Activated CD8-positive, alpha-beta memory T cell treated with anti-CD3 and anti-CD28 coated beads, Interleukin-2, amount 50 U/mL, for 48 hours (primary cell): ENCODE measurements at places on chromosomes 7 and 10.

- DNase-seq: no peak
These were observed 51.2 kb downstream of the ANLN start for GRCh38 chr7:36440880-36441279.

- DNase-seq: no peak
These were observed 20.1 kb downstream of the SPOCK2 start for GRCh38 chr10:72068126-72068765.

DNA sequence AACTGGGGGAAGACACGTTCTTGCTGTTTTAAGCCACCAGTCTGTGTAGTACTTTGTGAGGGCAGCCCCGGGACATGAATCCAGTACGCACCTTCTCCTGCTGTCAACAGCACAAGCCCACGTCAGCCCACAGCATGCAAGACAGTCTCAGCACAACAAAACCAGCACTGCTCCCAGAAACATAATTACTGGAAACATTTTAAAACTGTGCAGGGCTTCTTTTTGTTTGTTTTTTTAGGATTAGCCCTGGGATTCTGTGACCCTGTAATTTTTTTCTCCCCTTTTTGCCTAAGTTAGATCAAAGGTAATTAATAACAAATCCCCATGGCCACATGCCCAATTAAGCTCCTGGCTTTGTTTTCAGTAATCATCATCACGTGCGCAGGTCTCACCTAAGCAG lies 87.5 kb downstream of the VOPP1 start:
- peak; percentile 25 for DNase-seq

DNA sequence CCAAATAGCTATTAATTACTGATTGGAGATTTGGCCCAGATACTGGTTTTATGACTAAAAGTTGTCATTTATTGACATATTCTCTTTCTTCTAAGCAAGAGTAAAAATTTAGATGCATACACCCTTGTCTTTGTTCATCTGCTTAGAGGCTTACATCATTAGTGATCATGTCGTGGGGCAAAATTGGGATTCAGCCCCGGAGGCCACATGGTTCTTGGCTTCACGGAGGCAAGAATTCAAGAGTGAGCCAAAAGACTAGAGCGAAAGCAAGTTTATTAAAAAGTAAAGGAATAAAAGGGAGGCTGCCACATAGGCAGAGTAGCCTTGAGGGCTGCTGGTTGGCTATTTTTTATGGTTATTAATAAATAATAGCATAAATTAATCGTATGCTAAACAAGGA lies 41.1 kb downstream of the MINPP1 start:
- no peak for DNase-seq

- DNase-seq: no peak
These were observed 62.3 kb upstream of the BTBD16 start for GRCh38 chr10:122208571-122209430.

DNA sequence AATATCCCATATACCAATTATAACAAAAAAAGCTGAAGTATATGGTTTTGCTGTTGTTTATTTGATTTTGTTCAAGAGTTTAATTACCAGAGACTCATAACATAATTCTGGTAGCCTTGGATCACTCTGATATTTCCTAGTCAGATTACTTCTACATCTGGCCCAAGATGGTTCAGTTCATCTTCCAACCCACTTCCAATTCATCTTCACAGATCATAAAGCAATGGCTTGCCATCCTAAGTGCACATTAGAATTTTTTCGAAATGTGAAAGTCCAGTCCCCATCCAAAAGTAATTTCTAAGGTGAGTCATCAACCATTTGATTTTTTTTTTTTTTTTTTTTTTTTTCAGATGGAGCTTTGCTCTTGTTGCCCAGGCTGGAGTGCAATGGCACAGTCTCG lies 8.0 kb upstream of the HIBADH start:
- DNase-seq: no peak

- DNase-seq: no peak
These were observed 42.8 kb downstream of the WIPI2 start for GRCh38 chr7:5232874-5233273.

DNA sequence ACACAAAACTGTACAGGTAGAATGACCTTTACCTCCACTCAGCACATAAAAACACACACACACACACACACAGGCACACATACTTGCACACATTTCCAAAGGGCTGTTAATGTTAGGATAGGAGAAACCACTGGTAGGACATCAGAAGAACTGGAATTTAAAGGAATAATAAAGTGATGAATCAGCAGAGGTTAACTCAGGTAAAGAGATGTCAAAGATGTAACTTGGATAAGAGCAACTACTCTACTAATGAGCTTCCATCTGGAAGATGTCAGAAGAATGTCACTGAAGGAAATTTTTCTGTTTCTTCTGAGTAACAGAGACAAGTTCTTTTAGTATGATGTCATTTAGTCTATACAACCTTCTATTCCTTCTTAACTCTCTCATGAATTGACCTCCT lies 26.4 kb upstream of the GPR37 start:
- no peak for DNase-seq

DNA sequence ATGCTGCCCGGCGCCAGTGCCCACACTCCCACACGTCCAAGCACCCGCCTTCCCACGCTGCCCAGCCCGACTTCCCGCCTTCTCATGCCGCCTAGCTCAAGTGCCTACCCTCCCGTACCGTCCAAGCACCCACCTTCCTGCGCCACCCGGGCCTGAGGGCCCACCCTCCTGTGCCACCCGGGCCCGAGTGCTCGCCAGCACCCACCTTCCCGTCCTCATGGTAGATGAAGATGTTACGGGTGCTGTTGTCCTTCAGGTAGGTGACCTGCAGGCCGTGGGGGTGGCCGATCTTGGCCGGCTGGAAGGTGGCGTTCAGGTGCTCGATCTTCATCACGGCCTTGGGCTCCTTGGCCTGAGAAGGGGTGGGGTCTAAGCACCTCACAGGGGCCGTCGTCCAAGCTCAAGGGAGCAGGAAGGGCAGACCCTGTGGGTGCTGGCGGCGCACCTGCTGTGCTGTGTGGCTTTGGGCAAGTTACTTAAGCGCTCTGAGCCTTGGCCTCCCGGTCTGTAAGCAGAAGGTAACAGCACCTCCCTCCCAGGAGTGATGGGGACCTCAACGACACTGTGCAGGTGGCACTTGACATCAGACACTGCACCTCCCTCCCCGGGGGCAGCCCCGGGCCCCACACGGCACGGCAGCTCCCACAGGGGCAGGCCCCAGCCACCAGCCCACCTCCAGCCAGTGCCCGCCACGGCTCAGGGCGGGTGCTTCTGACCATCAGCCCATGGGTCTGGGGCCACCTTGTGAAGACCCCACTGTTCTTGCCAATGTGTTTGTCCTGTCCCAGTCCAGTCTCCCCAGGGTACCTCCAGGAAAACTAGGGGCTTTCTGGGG lies 27.8 kb downstream of the GET4 start:
- DNase-seq: no peak

DNA sequence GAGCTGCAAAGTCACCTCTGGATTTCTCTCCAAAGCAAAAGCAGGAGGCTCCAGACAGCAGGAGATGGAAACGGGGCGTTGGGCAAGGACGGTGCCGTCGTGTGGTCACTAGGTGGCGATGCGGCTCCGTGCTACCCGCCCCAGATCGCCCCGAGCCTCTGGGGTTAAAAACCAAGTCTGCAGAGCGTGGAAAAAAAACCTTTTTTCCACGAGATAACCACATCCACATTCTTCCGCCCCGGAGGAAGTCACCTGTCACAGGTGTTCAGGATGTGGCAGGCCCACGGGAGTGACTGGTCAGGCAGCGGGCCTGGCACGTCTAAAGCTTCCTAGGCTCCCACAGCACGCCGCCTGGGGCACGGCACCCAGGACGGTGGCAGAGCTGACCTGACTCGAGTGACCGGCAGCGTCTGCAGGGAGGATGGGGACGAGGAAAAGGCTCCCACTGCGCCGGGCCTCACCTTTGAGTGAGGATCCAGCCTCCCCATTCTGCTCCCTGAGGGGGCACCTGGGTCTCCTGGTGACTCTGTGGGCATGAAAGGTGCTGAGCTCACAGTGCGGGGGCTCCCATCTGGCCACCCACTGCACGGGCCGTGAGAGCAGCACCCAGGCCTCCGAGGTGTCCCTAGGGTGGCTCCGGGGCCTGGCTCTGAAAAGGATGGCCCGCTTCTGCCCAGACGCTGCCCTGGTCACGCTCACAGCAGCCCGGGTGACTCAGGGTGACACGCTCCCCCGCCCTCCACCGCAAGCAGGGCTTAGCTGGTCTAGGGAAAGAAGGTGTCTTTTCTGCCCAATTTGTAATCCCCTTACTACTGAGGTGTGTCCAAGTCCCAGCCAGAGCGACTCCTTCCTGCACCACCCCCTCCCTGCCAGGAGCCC lies 71.3 kb upstream of the TNRC18 start:
- peak; percentile 88 for DNase-seq

DNA sequence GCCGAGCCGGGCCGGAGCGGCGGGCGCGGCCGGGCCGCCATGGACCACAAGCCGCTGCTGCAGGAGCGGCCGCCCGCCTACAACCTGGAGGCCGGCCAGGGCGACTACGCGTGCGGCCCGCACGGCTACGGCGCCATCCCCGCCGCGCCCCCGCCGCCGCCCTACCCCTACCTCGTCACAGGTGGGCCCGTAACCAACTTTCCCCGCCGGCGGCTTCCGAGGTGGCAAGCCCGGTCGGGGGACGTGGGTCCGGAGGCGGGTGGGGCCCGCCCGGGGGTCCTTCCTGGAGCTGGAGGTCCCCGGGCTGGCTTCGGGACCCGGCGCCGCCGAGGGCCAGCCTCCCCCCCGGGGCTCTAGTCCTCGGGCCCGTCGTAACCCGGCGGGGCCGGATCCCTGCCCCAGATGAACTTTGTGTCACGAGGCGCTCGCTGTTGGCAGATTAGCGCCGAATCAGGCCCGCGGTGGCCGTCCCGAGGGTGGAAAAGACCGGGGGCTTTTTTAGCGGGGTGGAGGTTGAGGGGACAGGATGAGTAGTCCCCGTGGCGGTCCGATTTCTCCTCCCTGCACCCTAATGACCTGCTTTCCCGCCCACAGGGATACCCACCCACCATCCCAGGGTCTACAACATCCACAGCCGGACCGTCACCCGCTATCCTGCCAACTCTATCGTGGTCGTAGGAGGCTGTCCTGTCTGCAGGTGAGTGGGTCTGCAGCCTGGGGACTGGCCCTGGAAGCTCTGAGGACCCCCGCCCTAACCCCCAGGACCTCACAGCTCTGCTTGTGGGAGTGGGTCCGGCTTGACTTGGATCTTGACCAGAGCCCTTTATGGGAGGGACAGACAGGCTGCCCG lies 496 bp downstream of the BRI3 start:
- DNase-seq: peak; percentile 75

GRCh38 chr10:102639537-102639936 lies 4.7 kb upstream of the TRIM8 start:
- no peak for DNase-seq

DNA sequence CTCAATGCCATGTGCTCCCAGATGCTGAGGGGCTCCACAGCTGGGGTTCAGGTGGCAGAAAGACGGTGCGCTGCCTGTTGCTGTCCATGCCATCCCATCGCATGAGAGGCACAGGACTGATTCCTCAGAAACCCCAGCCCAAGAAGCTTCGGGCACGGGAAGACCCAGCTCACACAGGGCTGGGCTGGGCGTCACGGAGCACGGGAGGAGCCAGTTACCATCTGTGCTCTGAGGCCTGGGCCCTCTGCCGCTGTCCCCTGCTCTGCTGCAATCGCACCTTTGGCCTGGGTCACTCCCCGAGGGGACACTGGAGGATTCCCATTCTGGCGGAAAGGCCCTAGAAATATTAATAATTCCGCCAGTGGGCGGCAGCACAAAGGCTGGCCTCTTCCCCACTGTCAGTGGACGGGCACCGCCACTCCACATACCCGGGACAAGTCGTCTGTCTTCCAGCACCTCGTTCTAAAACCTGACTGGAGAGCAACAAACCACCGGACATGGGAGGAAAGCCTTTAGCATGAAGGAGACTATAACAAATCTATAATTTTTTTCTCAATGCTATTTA lies 92.1 kb downstream of the PIP4K2A start:
- DNase-seq: no peak

DNA sequence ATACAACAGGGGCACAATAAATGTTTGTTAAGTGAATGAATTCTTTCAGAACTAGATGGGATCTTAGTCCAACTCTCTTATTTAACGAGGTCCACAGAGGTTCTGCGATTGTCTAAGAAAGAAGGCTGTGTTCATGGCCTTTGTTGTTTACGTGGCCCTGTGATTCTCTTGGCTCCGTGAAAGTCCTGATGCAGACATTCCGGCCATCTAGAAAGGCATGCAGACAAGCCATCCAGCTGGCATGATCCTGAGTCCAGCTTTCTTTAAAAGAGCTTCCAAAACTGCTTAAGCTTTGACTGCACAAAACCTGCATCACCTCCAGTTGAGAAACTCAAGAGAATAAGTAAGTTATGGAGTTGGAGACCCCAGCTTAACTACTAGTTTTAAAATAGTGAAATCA lies 26.0 kb downstream of the EGFR start:
- DNase-seq: no peak

DNA sequence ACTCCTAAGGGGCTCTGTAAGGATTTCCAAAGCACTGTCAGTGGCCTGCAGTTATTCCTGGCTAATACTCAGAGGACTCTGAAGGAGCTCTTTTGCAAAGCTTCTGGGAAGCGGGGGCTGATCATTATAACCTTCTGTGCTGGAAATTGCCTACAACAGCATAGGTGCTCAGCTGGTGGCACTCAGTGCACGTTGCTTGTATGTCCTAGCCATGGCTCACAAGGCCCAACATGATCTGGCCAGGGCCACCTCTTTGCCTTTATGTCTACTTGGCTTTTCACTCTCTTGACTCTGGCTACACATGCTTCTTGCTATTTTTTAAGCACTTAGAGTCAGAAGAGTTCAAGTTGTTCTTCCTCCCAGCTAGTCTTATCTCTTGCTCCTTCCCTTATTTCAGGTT lies 17.5 kb downstream of the LAMB4 start:
- DNase-seq: no peak

- no peak for DNase-seq
These were observed 85.6 kb downstream of the ZEB1 start for GRCh38 chr10:31404640-31405039.

GRCh38 chr7:116230191-116231005 lies 20.1 kb downstream of the TES start:
- no peak for DNase-seq
